Endothelial cell (in vitro differentiated cells): ENCODE measurements at places on chromosomes 5 and 9. TPM values are rescaled to one million over a fixed set of nuclear protein-coding genes. Genes with fewer than 3 reads are reported as not detected.

Gene TNFSF8
- not detected for total RNA-seq

Gene TLX3
- 0.23 TPM for total RNA-seq

Gene GLRA1
- not detected for total RNA-seq

Gene TMEM252
- total RNA-seq, result not detected

Gene IRX2
- total RNA-seq, result 0.72 TPM

Gene ARID3C
- total RNA-seq, result not detected

Gene BHMT2
- total RNA-seq, result not detected

Gene LHX2
- not detected for total RNA-seq

Gene C7
- 1.5 TPM for total RNA-seq

Gene WHRN
- 4.1 TPM for total RNA-seq

Gene SLC1A1
- total RNA-seq, result 2.2 TPM

Gene CTXN3
- 5.4 TPM for total RNA-seq

Gene AJM1
- 0.80 TPM for total RNA-seq

Gene NRARP
- 170 TPM for total RNA-seq

Gene FREM1
- 2.9 TPM for total RNA-seq
